ENCODE measurements at places on chromosomes 5 and 9.

DNA sequence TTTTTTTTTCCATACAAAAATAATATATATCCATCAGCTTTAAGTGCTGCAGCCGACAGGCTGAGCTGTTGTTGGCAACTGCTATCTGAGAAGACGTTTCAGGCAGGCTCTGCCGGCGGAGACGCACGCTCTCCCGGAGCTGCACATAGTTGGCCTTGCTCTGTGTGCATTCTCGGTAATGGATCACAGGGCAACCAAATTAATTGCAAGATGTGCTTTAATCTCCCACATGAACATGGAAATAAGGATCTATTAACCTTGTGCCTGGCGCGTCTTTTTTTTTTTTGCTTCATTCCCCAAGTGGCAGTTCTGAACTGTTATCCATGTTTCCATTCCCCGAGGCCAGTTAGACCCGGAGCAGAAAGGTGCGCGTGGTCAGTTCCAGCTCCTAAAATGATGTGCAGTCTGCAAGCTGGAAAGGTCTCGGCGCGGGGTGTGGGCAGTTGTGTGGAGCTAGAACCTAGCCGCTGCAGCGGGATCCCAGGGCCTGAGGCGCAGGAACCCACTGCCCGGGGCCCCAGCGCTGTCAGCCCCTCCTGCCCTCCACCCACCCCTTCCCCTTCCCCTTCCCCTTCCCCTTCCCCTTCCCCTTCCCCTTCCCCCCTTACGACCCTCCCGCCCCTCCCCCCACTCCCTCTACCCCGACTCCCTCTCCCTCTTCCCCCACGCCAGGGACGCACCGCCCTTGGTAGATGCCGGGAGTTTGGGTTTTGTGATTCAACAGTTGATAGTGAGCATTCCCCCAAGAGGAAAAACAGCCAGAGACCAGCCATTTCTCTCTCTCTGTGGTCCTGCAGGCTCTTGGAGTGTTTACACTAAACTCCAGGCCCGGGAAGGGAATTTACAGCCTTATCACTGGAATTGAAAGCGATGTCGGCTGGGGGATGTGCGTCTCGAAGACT is 137.8 kb downstream of the CEP120 start:
- peak; percentile 30 for DNase-seq

DNA sequence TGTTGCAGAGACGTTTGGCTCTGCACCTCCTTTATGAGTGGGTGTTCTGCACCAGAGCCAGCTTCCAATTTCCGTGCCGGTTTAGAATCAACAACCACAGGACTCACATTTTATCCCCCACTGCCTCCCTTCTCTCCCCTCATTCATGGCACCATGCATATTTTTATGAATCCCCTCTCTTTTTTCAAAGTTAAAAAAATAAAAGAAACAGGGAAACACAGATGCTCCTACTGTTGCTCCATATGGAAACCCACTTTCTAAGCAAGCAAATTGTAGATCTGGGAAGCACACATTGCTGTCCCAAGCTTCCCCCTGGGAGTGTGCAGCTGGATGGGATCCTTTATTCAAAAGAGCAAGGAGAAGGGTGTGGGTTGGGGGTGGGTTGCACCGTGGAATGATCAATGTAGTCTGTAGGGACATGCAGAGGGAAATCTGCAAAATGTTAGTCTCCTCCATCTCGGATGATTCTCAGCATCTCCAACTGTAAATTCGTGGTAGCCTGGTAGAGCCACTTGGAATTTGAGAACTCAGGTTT is 410.0 kb upstream of the ADAMTSL1 start:
- no peak for DNase-seq

GRCh38 chr5:93273176-93273575 is 307.8 kb downstream of the NR2F1-AS1 start:
- no peak for DNase-seq

GRCh38 chr5:138141734-138142133 is 2.5 kb upstream of the NME5 start:
- no peak for DNase-seq

GRCh38 chr5:161410640-161411039 is 135.9 kb downstream of the GABRB2 start:
- DNase-seq = no peak

- no peak for DNase-seq
These were observed 209.4 kb upstream of the IL12B start for GRCh38 chr5:159539678-159540077.

DNA sequence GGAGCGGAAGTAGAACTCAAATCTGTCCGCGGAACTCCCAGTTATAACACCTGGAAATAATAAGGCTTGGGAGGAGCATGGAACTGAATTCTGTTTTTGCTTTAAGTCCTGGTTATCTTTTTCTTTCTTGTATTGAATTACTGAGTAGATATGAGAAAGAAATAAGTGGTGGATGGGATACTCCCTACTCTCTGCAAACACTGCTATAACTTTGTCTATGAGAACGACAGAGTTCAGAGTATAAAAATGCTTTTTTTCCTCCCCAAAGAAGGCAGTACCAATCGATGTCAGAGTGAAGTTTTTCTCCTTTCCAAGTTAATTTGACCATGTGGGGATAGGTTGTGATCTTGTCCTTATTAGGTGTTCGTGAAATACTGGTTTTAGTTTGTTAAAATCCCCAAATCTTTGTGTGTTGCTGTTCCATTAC is 1.2 kb downstream of the RIC1 start:
- DNase-seq = no peak

DNA sequence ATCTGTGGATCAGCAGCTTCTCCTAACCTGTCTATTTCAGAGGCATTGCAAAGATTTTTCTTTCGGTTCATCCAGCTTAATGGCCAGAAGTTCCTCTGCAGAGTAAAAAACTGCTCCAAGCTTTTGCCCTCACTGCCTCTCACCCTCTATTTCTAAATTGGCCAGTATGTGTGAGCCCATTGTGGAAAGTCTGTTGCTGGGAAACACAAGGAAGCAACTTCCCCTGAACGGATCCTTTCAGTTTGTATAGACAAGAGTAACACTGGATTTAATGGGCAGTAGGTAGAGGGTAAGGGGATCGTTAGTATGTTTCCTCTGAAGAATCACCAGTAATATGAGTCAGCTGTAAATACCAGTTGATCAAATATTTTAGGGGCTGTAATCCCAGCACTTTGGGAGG is 7.2 kb downstream of the THBS4 start:
- no peak for DNase-seq

DNA sequence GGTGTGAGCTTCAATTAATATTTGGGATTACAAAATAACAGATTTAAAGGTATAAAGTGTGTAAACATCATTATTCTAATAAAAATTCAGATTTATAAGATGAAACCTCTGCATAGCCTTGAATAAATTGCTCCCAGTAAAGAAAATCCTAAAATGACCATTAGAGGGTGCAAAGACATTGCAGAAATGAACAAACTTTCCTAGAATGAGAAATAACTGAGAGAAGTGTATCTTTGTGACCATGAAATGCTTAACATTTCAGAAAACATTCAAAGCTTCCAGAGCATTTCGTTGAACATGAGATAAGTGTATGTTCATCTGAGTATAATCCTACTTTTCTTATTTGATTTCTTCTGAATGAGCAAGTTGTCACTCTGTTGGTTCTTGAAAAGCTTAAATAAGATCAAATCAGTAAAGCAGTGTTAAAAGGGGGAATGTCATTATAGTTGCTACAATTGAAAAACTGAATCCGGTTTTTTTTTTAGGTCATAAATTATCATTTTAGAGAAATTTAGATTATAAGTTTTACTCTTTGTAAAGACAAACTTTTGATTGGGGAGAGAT is 24.7 kb upstream of the NUDT12 start:
- DNase-seq = no peak

GRCh38 chr9:2028888-2029287 is 13.7 kb downstream of the SMARCA2 start:
- DNase-seq = no peak
